Cardiac septum (tissue), 1 donor: ENCODE measurements at places on chromosomes 7 and 10. TPM values are rescaled to one million over a fixed set of nuclear protein-coding genes. Genes with fewer than 3 reads are reported as not detected.

ADAM22 gene
- total RNA-seq = 3.4 TPM

AKR1C4 gene
- total RNA-seq = not detected

TWIST1 gene
- 1.2 TPM for total RNA-seq

DLG5 gene
- 19.5 TPM for total RNA-seq

ERVW-1 gene
- not detected for total RNA-seq

CASP7 gene
- total RNA-seq = 5.9 TPM

TMEM229A gene
- 0.24 TPM for total RNA-seq

CHN2 gene
- 33.6 TPM for total RNA-seq

SPDYE8 gene
- not detected for total RNA-seq

PDE1C gene
- 220 TPM for total RNA-seq

SYT15 gene
- 6.7 TPM for total RNA-seq

ARHGAP22 gene
- 4.4 TPM for total RNA-seq

AKR1C8 gene
- total RNA-seq = 0.86 TPM

FOXI2 gene
- 0.24 TPM for total RNA-seq

NYAP1 gene
- total RNA-seq = 0.22 TPM

PKD2L1 gene
- not detected for total RNA-seq

ADRB1 gene
- total RNA-seq = 26.4 TPM

OPALIN gene
- not detected for total RNA-seq

TFR2 gene
- total RNA-seq = 0.13 TPM

KEL gene
- 0.57 TPM for total RNA-seq

SCIN gene
- not detected for total RNA-seq

HOXA1 gene
- total RNA-seq = 0.19 TPM

OR6B1 gene
- not detected for total RNA-seq

OR2A12 gene
- total RNA-seq = not detected

ANKRD1 gene
- total RNA-seq = 8,251 TPM

FBH1 gene
- 73.8 TPM for total RNA-seq

SEMA3D gene
- 1.9 TPM for total RNA-seq

SLC25A40 gene
- total RNA-seq = 20.0 TPM

OR2A7 gene
- not detected for total RNA-seq

SPDYE5 gene
- total RNA-seq = not detected
